ENCODE measurements at places on chromosomes 1 and 21. TPM values are rescaled to one million over a fixed set of nuclear protein-coding genes. Genes with fewer than 3 reads are reported as not detected.

GRCh38 chr1:176466514-176466913 lies 3.5 kb downstream of the PAPPA2 start:
- no peak overlapping the region for H3K4me3 ChIP-seq
- no peaks in the 10 kb centered on the region for H3K4me1 ChIP-seq
- H3K27me3 ChIP-seq: no peaks in the 10 kb centered on the region
- no peaks in the 10 kb centered on the region for H3K36me3 ChIP-seq
- no peak overlapping the region for H3K27ac ChIP-seq

GRCh38 chr1:230122366-230123279 lies 55.6 kb downstream of the GALNT2 start:
- H3K4me3 ChIP-seq: no peak overlapping the region
- H3K27me3 ChIP-seq: no peaks in the 10 kb centered on the region
- H3K36me3 ChIP-seq: no peaks in the 10 kb centered on the region
- no peak overlapping the region for H3K27ac ChIP-seq
- H3K4me1 ChIP-seq: peaks cover 26% of the 10 kb centered on the region

GRCh38 chr1:243855616-243856318 lies 5.7 kb upstream of the AKT3 start:
- DNase-seq: no peak
- no peaks in the 10 kb centered on the region for H3K27me3 ChIP-seq
- H3K4me3 ChIP-seq: no peak overlapping the region
- no peaks in the 10 kb centered on the region for H3K36me3 ChIP-seq

Gene SLC1A7
- 0.20 TPM for total RNA-seq

- no peaks in the 10 kb centered on the region for H3K36me3 ChIP-seq
- H3K4me1 ChIP-seq: peaks cover 11% of the 10 kb centered on the region
- no peak for DNase-seq
- H3K27me3 ChIP-seq: no peaks in the 10 kb centered on the region
Observed at GRCh38 chr1:59564192-59564891, 250.4 kb upstream of the HOOK1 start.

DNA sequence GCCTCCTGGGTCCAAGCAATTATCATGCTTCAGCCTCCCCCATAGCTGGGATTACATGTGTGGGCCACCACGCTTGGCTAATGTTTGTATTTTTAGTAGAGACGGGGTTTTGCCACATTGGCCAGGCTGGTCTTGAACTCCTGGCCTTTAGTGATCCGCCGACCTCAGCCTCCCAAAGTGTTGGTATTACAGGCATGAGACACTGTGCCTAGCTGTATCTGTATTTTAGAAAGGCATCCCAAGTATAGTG lies 69.3 kb downstream of the NKAIN1 start:
- no peak overlapping the region for H3K4me3 ChIP-seq
- no peak for DNase-seq
- no peaks in the 10 kb centered on the region for H3K36me3 ChIP-seq
- no peaks in the 10 kb centered on the region for H3K27me3 ChIP-seq

DNA sequence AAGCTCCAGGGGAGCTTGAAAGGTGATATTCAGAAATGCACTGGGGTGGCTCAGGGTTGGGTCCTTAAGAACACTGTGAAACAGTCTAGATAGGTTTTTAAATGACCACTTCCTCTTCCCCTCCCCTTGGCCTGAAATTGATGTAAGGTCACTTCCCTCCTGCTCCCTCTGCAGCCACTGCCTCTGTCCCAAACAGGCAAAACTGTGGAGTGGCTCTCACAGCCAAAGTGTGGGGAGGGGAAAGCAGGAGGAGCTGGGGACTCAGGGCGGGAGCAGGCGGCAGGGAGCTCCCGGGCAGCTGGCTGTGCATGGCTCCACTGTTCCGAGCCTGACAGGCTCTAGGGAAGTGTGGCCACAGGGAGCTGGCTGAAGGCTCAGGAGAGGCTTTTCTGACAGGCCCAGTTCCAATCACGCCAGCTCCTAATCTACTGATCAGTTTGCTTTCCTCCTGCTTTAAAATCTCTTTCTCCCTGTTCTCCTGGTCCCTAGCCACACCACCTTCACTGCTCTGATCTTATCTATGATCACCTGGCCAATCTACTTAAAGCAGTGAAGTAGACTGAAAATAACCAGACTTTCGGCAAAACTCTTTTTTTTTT lies 5.1 kb upstream of the CSRP1 start:
- no peaks in the 10 kb centered on the region for H3K27me3 ChIP-seq
- H3K27ac ChIP-seq: peak overlapping the region; percentile 97
- peak; percentile 87 for DNase-seq
- no peak overlapping the region for H3K4me3 ChIP-seq
- peaks cover 41% of the 10 kb centered on the region for H3K4me1 ChIP-seq

Gene NME7
- 26.3 TPM for total RNA-seq

DNA sequence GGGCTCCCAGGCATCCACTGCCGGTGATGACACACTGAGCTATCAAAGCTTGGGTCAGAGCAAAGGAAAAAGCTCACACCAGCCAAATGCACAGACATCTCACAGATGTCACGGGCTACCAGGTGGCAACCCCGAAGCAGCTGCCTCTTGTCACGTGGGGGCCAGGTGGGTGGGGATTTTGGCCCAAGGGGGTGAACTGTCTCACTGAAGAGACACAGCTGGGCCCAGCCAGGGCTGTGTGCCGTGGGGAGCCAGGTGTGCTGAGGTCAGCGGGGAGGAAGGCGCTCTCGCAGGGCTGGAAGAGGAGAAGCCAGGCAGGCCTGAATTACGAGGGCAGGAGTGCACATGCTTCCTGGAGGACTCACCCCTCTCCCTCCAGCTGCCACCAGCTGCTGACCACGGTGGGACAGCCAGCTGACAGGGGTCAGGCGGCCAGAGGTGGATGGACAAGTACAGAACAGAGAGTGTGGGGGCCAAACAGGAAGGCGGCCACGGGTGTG lies 32.4 kb downstream of the KCNN3 start:
- peaks cover 37% of the 10 kb centered on the region for H3K4me1 ChIP-seq
- DNase-seq: no peak
- no peaks in the 10 kb centered on the region for H3K36me3 ChIP-seq

Data from thyroid gland (tissue), 4 donors.